Activated naive CD8-positive, alpha-beta T cell treated with anti-CD3 and anti-CD28 coated beads, Interleukin-2, amount 50 U/mL, for 16 hours (primary cell): ENCODE measurements at places on chromosomes 3 and 15.

GRCh38 chr15:63879211-63879610, 45.5 kb upstream of the HERC1 start:
- no peak for DNase-seq

GRCh38 chr3:52144034-52144795, 10.0 kb downstream of the POC1A start:
- peak; percentile 76 for DNase-seq

- no peak for DNase-seq
Observed at GRCh38 chr3:71906976-71907375, 122.0 kb upstream of the PROK2 start.

DNA sequence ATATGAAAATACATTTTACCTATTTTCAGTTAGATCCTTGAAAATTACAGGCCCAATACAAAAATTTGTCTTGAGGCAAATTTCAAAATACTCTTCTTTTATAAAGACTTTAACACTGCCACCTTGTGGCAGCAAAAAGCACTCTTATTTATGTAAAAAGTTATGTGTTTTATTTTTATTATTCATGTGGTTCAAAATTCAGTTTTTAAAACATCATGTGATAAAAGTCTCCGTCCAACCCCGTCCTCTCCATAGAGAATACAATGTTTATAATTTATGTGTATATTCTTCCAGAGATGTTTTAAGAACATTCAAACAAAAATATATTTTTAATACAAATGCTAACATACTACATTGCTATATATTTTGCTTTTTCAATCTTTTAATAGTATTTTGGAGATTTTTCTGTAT, 36.9 kb upstream of the TRIM59 start:
- no peak for DNase-seq

DNA sequence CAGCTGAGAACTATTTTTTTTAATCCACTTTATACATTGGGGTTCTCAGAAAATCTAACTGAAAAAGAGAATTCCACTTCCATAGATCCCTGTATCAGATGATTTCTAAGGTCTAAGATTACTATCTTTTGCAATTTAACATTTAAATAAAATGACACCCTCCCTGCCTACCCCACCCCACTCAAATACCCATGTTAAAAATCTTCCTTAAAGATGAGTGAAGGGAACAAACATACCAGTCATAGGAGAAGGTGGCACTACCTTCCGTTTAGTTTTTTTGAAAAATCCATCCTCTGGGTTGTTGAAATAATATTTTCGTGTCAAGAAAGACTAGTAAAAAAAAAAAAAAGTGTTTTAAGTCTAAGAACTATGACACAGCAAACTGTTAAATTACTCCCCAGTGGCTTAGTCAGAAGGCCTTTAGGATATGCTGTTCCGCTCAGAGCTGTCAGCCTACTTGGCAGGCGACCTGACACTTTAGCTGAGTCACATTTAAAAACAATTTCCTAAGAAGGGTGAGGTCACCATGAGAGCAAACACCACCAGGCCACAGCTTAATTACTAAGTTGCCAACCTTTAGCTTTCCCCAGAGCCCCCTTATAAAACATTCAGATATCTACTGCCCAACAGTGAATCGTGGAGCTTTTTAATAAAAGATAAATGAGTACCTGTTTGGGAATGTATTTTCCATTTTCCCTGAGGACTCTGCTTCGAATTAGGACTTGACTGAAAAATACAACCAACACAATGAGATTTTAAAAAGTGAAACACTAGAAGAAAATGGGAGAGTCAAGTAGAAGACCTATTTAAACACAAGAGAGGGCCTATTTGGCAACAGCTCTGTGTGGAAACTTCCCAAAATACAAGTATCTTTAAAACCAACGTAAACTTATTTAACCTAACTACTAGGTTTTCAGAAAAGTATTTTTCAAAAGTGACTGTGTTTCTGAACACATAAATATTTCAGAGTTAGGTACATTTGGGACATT, 9.6 kb downstream of the EMC3 start:
- DNase-seq: no peak

DNA sequence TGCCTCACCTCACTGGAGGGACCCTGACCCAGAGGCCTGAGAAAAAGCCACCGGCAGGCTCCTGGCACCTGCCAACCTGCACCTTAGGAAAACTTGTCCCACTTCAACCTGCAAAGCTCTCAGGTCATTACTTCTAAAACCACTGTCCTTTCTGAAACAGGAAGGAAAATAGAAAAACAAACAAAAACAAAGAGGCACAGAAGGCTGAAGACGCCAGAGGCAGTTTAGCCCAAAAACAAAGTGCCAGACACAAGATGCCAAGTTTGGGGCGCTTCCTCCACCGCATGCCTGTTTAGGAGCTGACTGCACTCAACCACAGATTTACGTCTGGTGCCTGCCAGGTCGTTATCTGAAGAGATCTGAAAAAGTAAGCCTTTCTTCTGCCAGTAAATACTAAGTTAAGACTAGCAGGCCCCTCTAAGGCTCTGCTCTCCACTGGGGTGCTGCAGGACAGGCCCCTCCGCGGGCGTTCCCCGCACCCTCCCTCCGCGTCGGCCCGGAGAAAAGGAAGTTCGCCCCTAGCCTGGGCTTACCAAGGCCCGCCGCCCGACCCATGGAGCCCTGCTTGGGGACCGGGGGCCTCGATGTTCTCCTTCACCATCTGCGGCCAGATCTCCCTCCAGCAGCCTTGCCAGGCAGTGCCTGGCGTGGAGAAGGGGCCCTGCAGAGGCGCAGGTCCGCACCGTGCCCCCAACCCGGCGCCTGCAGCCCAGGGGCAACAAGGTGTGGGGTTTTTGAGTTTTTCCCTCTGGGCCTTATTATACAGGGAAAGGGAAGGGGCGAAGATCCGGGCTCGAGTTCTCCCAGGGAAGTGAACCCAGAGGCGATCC, 1.3 kb downstream of the GOLGA8A start:
- no peak for DNase-seq

- no peak for DNase-seq
Observed at GRCh38 chr3:150770681-150771080, 7.7 kb upstream of the SIAH2 start.

DNA sequence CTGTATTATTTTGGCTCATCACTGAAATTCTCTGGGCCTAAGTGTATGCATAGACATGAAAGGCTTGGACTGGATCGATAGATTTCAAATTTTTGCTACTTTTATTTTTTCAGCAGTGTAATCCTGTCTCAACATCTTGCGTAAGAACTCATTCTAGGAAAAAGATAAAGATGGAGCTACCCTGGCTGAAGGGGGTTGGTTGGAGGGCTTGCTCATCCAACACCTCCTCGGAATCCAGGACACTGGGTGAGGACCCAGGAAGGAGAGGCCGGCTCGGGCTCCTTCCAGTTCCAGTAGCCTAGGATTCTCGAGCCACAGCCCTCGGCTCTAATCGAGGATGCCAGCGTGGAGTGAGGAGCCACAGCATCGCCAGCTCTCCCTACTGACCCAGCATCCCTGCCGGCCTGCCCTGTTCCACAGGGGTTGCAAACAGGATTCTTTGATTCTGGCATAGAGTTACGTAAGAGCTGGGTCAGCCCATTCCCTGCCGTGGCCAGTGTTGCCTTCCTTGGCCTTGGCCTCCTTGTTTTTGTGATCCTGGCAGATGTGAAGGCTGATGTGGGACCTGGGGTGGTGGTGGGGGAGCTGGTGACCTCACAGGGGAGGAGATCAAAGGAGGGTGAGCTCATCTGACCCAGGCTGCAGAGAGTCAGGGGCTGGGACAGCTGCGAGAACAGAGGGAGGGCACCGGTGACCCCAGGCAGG, 149.5 kb downstream of the ALDH1A2 start:
- no peak for DNase-seq

DNA sequence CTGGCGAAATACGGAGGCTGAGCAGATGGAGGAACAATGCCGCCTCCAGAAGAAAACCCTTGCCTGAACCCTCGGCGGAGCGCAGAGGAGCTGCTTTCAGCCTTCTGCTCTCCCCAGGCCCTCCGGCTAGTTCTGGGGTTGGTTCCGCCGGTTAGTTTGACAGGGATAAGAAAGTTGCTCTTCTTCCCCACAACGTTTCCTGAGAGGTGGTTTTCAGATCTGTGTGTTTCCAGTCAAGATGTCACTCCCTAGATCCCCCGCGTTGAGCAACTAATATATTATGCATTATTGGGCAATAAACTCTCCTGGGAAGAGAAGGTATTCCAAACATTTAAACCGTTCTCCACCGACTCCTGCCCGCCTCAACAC, 551 bp downstream of the NLGN1 start:
- DNase-seq: no peak

- no peak for DNase-seq
Observed at GRCh38 chr3:24290596-24290995, 204.1 kb downstream of the THRB start.

DNA sequence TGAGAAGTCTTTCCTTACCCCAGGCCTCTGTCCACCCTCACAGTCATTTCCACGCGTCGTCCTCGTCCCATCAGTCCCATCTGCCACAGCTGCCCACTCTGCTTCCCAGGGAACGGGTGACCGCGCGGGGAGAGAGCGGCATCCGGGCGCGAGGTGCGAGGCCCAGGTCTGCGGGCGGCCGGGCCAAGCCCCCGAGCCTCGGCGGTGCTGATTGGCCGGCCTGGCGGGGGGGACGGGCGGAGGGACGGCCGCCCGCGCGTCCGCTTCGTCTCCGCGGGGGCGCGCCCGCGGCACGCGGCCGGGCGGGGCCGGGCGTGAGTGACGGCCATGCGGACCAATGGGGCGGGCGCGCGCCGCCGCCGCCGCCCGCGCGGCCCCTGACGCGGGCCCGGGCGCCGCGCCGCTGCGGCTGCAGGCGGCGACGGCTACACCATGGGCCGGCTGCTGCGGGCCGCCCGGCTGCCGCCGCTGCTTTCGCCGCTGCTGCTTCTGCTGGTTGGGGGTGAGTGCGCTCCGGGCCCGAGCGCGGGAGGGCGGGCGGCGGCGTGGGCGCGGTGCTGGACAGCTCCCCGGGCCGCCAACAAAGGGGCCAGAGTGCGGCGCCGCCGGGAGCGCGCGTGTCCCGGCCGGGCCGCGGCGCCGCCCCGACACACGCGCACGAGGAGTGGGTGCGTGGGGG, at the start of gene PODXL2:
PODXL2 (plus strand) TSS at position 398 of the 679 bp plus-strand sequence; CDS start at position 433, 35 bp downstream.
- DNase-seq: no peak

- no peak for DNase-seq
Observed at GRCh38 chr3:183782576-183783276, 42.7 kb downstream of the MAP6D1 start.

DNA sequence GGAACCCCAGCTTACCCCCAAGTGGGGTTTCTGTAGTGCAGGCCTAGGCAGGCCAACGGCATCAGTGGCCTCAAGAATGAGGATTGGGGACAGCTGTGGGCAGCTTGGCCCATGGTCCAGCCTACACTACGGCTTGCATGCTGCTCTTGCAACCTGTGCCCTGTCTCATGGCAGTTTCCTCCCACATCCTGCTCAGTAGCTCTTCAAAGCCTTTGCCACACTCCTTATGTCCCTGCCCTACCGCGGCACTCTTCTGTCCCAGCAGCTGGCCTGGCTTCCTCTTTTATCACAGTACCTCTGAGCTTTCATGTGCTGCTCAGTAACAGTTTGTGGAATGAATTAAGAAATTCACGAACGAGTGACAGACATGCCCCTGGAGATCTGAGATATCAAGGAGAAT, 431.0 kb downstream of the EPHB1 start:
- DNase-seq: no peak

GRCh38 chr15:87711026-87711425, 545.5 kb downstream of the NTRK3 start:
- DNase-seq: no peak

DNA sequence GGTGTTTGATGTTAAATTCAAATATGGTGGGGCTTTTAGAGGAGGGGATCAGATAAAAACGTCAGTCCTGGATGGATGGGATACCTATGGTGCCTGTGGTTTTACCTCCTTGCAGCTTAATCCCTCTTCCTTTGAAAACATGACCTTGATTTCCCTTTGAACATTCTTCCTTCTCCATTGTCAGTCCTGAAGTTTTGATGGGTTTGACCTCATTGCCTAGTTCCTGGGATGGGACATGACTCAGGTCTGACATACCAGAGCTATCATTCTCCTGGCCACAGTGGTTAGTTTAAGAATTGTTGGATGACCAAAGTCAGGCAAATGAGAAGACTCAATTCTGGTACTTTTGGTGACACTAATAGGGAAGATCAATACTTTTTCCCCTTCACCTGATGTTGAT, 87.2 kb downstream of the PRICKLE2 start:
- no peak for DNase-seq
